ENCODE measurements at places on chromosomes 1 and 21.

- DNase-seq = no peak
Observed at GRCh38 chr1:117559985-117560384, 45.9 kb upstream of the TENT5C start.

GRCh38 chr1:90114521-90115141, 119.7 kb downstream of the ZNF326 start:
- DNase-seq = no peak

DNA sequence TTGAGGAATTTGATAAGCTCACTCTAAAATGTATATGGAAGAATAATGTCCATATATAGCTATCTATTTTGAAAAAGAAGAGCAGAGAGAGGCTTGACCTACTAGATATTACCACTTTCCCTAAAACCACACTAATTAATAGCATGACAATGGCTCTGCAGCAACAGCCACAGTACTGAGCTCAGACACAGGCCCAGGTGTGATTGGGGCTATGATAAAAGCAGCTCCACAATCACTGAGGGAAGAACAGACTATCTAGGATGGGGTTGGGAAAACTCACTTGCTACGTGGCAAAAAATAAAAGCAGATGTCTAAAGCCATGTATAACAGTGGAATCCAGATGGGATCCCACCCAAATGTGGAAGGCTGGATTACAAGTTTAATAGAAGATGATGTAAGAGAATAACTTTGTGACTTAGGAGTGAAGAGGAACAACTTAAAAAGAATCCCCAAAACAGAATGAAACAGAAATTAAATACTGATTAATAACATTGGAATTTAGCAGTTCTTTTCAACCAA, 80.8 kb upstream of the RAB4A start:
- DNase-seq = no peak

GRCh38 chr1:221598122-221598521, 143.8 kb downstream of the DUSP10 start:
- no peak for DNase-seq

GRCh38 chr1:45380730-45381129, 40.5 kb upstream of the MUTYH start:
- no peak for DNase-seq

DNA sequence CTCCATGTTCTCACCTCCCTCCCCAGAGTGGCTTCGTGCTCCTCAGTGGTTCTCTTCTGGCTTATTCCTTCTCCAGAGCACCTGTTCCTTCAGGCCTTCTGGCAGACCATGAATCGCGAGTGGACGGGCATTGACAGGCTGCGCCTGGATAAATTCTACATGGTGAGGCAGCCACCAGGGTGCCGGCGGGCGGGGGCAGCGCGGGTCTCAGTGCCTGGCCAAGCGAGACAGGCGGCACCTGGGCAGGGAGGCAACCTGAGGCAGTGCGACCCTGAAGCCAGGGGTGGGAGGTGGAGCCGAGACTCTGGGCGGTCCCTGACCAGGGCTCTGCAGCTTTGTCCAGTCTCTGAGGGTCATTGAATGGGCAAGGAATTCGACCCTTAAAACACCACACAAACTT, 3.9 kb downstream of the RRP1 start:
- no peak for DNase-seq

GRCh38 chr1:42931108-42931539, 27.5 kb downstream of the SLC2A1 start:
- DNase-seq = peak; percentile 72

GRCh38 chr1:221716713-221717484, 25.0 kb downstream of the DUSP10 start:
- DNase-seq = no peak

DNA sequence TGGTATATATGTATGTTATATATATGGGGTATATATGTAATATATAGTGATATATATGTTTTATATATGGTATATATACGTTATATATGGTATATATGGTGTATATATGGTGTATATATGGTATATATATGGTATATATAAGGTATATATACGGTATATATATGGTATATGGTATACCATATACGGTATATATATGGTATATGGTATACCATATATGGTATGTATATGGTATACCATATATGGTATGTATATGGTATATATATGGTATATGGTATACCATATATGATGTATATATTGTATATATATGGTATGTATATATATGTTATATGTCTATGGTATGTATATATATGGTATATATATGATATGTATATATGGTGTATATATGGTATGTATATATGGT, 447.7 kb upstream of the USP24 start:
- DNase-seq = no peak

DNA sequence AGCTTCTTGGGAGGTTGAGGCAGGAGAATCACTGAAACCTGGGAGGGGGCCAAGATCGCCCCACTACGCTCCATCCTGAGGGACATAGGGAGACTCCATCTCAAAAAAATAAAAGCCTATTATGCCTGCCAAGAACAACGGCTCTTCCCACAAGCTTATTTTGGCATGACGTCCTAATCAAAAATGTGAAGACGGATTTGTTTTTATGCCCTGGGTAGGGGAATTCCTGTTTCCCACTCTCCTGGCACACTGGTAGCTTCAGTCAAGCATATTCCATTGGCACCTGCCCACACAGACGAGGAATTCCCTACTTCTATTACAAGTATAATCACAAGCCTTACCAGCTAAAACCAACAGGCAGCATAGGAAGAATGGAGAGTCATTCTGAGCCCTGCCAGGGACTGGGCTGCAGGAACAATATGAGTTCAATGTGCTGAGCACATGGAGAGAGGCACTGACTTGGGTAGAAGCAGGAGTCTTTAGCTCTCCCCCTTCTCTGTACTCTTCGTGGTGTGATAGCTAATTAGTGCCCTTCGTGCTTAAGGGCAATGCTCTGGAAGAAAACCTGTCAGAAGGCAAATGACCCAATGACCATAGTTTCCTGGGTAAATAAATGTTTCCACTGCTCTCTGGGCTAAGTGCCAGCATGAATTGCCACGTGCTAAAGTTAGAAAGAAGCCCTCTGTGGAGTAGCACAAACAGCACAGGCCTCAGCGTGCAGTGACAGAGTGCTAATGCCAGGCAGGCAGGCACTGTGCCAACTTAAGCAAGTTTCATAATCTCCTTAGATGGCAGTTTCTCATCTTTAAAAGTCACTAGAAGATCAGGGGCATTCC, 16.8 kb downstream of the TNFSF4 start:
- DNase-seq = no peak

DNA sequence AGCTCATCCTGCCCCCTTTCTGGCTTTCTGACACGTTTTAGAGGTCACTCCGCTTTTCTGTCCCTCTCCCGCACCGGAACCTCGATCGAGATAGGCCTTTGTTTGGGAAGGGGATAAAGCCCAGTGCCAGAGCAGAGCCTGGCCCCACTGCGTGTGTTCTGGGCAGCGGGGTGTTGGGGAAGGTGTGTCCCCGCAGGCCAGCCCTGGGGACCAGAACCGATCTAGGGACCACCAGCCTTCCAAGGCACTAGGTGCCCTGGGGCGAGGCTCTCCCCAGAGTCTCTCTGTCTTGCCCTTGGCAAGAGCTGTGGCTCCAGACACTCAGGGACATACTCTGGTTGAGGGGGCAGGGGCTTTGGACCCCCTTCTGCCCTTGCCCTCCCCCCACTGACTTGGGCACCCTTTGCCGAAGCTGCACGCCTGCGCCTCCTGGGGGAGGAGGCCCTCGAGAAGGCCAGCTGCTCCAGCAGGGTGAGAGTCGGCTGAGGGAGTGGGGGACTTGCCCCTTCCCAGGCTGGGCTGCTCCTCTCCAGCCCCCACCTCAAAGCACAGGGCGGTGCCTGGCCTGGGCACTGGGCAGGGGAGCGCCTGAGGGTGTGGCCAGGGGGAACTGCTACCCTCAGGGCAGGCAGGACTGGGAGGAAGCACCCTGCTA, 16.4 kb downstream of the PRXL2B start:
- DNase-seq = no peak

DNA sequence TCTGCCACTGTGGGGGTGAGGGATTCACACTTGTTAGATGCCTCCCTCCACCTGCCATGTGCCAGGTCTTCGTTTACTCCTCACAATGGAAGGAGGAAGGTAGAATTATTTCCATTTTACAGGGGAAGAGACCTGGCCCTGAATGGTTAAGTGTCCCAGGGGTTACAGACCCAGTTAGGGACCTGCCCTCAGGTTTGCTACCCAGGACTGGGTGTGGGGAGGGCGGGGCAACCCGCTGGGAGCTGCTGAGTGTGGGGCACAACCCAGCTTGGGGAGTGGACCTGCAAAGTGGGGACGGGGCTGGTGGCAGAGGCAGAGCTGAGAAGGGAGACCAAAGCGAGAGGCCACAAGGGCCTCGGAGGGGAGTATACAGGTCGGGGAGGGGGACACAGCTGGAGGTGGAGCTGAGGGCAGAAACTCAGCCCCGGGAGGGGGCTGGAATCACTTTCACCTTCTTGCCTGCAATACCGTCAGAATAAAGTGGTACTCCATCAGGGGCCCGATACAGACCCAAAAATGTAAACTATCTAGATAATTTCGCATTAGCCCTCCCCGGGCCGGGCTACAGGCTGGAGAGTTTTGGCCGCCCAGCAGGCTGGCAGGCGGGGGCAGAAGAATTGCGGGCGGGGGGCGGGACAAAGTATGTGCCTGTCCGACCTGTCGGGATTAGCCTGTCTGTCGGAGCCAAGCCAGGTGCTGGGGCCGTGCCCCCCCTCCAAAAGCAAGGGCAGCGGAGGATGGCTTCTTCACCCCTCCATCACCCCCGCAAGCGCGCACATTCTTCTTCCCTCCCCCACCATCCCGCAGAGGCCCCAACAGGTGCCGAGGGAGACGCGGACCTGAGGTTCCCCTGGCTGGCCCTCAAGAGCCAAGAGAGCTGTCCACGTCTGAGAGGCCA, 1.4 kb downstream of the RSPO1 start:
- no peak for DNase-seq

GRCh38 chr1:40053138-40053887, 12.8 kb downstream of the CAP1 start:
- DNase-seq = no peak

- DNase-seq = no peak
Observed at GRCh38 chr1:19240673-19241538, 10.4 kb downstream of the EMC1 start.

DNA sequence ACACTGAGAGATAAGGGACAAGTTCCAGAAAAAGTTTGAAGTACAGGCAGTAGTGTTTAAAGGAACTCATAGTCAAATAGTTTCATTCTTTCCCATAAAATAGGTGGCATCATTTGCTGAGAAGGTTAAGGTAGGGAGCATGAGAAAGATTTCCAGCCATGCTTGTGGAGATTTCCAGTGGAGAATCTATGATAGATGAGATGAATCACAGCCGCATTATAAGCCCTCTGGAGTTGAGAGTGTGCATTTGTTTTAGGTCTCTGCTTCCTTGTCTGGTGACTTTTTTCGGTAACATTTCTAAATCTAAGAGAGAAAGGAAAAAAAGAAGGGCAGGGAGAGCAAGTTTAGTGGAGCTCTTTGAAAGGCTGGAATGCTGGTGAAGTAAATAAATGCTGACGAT, 108.7 kb downstream of the DISP1 start:
- no peak for DNase-seq

GRCh38 chr1:39720094-39720999, 18.3 kb upstream of the PPIE start:
- peak; percentile 52 for DNase-seq

- peak; percentile 76 for DNase-seq
Observed at GRCh38 chr21:34202553-34203372, 129.4 kb downstream of the MRPS6 start.

DNA sequence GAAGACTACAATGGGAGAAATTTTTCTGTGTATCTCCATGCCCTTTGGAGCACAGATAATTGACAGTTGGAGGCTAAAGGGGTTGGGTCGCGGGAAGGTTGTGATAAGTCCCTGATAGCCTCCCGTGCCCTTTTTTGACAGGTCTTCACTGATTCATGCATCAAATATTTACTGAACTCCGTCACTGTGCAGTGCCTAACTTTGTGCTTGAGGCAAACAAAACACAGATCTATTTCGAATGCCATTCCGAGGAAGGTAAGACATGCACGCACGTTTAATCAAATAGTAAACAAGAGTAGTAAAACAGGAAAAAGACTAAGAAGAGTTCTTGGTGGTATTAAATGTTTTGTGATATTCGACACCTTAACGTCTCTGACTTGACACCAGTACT, 494 bp upstream of the PIP5K1A start:
- DNase-seq = peak; percentile 61

DNA sequence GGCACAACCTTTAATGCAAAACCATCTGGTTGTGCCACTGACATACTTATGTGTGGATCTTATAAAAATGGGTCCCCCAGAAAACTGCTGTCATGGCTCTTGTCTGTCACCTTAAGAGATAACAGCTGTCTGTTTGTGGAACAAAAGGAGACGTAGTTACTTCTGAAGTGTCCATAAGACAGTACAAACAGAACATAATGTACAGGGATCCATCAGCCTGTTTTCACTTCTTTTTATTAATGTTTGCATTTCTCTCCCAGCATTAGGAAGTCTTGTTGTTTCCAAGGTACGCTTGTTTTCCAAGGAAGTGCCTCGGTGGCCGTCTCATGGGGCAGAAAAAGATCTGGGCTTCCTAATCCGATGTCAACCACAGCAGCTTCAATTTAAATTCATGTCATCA, 11.2 kb upstream of the ST6GALNAC5 start:
- DNase-seq = no peak

GRCh38 chr1:176880955-176881595, 283.4 kb downstream of the ASTN1 start:
- DNase-seq = peak; percentile 87

DNA sequence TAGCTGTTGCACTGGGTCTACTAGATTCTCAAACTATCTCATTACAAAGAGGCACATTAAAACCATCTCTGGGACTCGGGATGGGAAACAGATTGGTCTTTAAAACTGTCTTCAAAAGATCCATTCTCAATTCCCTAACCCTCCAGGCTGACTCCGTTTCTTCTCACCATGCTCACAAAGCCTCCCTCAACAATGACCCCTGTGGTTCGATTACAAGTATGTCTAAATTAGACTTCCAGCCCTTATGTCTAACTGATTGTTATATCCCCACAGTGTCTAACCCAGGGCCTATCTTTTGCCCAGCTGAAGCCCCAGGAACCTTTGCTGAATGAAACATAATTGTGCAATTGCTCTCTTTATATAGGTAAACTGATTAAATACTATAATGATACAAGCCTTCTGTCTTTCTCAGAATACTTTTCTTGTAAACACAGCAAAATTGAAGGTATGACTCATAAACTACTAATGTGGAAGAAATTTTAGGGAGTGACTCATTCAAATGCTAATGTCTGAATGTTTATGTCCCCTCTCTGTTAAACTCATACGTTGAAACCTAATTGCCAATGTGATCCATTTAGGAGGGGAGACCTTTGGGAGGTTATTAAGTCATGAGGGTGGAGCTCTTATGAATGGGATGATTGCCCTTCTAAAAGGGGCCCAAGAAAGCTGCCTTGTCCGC, 65.6 kb upstream of the DAB1 start:
- no peak for DNase-seq

DNA sequence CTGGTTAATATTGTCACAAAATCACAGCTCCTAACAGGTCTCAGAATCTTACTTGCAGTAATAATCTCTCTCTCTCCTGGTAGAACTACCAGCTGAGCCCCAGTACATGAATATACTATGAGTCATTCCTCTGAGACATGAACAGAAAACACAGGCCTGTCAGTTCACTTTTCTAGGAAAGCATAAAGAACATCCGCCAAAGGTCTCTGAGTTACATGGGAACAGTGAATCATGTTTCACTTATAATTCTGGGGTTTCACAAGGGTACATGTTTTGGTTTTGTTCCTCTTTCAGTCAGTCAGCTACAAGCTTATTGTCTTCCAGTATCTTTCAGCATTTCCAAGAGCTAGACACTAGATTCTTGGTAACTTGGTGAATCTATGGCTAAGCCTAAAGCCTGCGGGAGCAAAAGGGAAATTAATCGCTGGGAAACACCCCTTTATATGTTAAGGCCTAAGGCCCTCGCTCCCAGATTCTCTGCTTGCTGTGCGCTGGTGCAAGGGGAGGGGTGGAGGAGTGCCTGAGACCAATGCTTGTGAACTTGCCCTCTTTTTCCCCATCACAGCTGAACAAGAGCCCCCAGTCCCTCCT, 31.7 kb downstream of the IFNGR2 start:
- no peak for DNase-seq
